Smooth muscle cell of the coronary artery (primary cell): ENCODE measurements at places on chromosomes 6 and 20. TPM values are rescaled to one million over a fixed set of nuclear protein-coding genes. Genes with fewer than 3 reads are reported as not detected.

MUCL3 gene
- not detected in 2 replicates for total RNA-seq

SIGLEC1 gene
- not detected in 2 replicates for total RNA-seq

OR2J3 gene
- not detected in 2 replicates for total RNA-seq

LST1 gene
- 0.30 TPM in 1 of 2 replicates, not detected in the other for total RNA-seq

ARMH2 gene
- not detected in 2 replicates for total RNA-seq

CALHM6 gene
- total RNA-seq = 0.23 and 0.90 TPM in 2 replicates

MUC22 gene
- not detected in 2 replicates for total RNA-seq

COL11A2 gene
- total RNA-seq = 0.08 and 0.12 TPM in 2 replicates

AGER gene
- total RNA-seq = 0.15 TPM in 1 of 2 replicates, not detected in the other

PRSS35 gene
- total RNA-seq = 0.47 and 1.9 TPM in 2 replicates

RSPO4 gene
- total RNA-seq = not detected in 2 replicates

GRM1 gene
- under 0.01 TPM in 2 replicates for total RNA-seq

COL12A1 gene
- total RNA-seq = 72.5 and 122 TPM in 2 replicates

CRIP3 gene
- 0.47 TPM in 1 of 2 replicates, not detected in the other for total RNA-seq

OGFRL1 gene
- 4.6 and 10.4 TPM in 2 replicates for total RNA-seq

AFDN gene
- total RNA-seq = 29.2 and 48.4 TPM in 2 replicates

PTCHD4 gene
- total RNA-seq = 3.5 and 9.8 TPM in 2 replicates

SPEF1 gene
- 0.08 and 0.12 TPM in 2 replicates for total RNA-seq

SNAP25 gene
- total RNA-seq = not detected in 2 replicates

NKAPL gene
- 0.75 and 1.4 TPM in 2 replicates for total RNA-seq

TSPO2 gene
- total RNA-seq = not detected in 2 replicates

STX7 gene
- total RNA-seq = 50.1 and 60.8 TPM in 2 replicates

ASIP gene
- not detected in 2 replicates for total RNA-seq

GSTA3 gene
- not detected in 2 replicates for total RNA-seq

GGTLC1 gene
- total RNA-seq = not detected in 2 replicates

GSTA1 gene
- not detected in 2 replicates for total RNA-seq

ADGB gene
- total RNA-seq = not detected in 2 replicates

BAG2 gene
- 4.1 and 5.3 TPM in 2 replicates for total RNA-seq

C6orf132 gene
- 0.12 and 0.75 TPM in 2 replicates for total RNA-seq

DYNLT2 gene
- total RNA-seq = 0.45 and 0.47 TPM in 2 replicates

INSM1 gene
- not detected in 2 replicates for total RNA-seq

GDAP1L1 gene
- not detected in 2 replicates for total RNA-seq

FOXP4 gene
- total RNA-seq = 0.59 and 1.9 TPM in 2 replicates

SCAF8 gene
- 17.3 TPM in 2 replicates for total RNA-seq

BCAS4 gene
- 2.8 and 22.5 TPM in 2 replicates for total RNA-seq

C20orf202 gene
- total RNA-seq = not detected in 2 replicates

C20orf144 gene
- total RNA-seq = 0.15 TPM in 1 of 2 replicates, not detected in the other

IMPG1 gene
- under 0.01 TPM in 1 of 2 replicates, not detected in the other for total RNA-seq

SAMD3 gene
- 8.5 and 19.0 TPM in 2 replicates for total RNA-seq

PTCRA gene
- total RNA-seq = 0.53 TPM in 1 of 2 replicates, not detected in the other

KCNQ5 gene
- 0.82 and 6.3 TPM in 2 replicates for total RNA-seq

CAGE1 gene
- 0.08 and 0.12 TPM in 2 replicates for total RNA-seq

LTA gene
- not detected in 2 replicates for total RNA-seq

PROKR2 gene
- not detected in 2 replicates for total RNA-seq

PSMB1 gene
- 182 and 350 TPM in 2 replicates for total RNA-seq

LKAAEAR1 gene
- total RNA-seq = not detected in 2 replicates

FOXQ1 gene
- total RNA-seq = not detected in 2 replicates

BTN1A1 gene
- total RNA-seq = not detected in 2 replicates

CENPQ gene
- total RNA-seq = 0.35 and 2.3 TPM in 2 replicates

DDRGK1 gene
- 27.2 and 38.4 TPM in 2 replicates for total RNA-seq
